HEK293T (cell line): ENCODE measurements at places on chromosomes 4 and X.

- DNase-seq: no peak
Measured at GRCh38 chr4:12712648-12713339, 771.3 kb downstream of the RAB28 start.

DNA sequence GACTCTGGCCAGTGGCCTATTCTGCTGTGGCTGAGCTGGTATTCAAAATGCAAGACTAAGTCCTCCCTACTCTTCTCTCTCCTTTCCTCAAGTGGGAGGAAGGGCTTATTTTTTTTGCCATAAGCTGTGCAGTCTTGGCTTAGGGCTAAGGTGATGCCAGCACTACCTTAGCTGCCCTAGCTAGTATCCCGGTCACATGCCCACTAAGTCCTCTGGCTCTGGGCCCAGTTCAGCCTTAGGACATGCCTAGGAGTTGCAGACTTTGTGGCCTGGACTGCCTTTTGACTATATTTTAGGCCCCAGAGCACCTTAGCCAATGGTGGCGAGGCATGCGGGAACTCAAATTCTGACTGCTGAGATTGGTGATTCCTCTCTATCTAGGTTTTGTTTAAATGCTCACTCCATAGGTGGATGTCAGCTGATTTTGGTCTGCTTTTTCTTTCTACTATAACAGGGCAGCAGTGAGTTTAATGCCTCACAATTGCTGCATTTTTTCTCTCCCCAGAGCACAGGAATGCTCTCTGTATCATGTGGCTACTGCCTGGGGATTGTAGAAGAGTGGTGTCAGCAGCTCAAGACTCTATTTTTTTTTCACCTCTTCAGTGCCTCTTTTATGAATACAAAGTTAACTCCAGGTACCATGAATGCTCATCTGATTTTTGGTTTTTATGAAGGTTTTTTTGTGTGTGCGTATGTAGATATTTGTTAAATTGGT, 472.9 kb upstream of the GRID2 start:
- DNase-seq: no peak

DNA sequence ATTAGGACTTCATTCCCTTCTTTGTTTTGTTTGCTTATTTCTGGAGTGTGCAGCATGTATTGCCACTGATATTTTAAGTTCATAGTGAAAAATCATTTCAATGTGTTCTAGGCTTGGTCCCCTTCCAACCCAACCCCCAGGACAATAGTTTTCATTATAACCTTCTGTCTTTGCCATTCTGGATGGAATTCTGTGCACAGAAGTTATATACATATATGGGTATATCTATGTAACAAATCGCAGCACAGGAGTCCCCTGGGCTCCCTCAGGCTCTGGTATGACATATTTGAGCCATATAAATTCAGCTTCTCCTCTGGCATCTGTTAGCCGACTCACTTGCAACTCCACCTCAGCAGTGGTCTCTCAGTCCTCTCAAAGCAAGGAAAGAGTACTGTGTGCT, at the start of gene TNMD:
Gene TNMD (plus strand): TSS at position 326 of the 400 bp plus-strand sequence. CDS start 83 bp downstream, outside the sequence.
- no peak for DNase-seq

DNA sequence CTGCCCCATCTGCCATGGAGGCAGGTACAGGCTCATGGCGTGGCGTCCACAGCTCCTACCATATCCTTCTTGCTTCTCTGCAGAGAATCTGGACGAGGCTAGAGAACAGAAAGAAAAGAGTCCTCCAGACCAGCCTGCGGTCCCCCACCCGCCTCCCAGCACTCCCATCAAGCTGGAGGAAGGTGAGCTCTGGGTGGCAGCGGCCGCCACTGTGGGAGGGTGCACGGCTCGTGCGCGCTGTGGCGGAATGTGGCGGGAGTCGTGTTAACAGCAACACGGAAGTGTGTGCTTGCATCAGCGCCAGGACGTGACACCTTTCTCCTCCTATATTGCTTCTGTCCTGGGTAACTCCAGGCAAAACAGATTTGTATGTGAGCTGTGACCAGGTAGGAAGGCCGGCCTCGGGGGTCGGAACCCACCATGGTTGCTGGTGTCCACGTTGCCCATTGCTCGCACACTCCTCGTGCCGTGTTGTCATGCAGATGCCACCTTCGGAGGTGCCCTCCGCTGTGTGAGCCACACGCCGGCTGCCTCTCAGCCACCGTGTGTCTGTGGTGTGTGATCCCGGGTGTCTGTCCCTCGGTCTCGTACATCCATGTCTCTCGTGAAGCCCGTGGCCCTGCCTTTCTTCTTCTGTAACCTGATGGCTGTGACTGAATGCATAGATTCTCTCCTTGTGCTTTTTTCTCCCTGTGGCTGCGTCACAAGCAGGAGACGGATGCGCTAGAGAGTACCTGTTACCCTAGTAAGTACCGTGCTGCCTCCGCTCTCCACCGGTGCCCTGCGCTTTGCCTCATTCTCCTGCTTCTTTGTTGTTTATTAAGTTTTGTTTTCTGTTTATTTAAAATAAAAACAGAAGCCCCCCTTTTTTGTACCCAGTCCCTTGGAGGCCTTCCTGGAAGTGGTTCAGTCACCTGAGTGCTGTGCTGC, 37.0 kb downstream of the NOP14 start:
- no peak for DNase-seq

DNA sequence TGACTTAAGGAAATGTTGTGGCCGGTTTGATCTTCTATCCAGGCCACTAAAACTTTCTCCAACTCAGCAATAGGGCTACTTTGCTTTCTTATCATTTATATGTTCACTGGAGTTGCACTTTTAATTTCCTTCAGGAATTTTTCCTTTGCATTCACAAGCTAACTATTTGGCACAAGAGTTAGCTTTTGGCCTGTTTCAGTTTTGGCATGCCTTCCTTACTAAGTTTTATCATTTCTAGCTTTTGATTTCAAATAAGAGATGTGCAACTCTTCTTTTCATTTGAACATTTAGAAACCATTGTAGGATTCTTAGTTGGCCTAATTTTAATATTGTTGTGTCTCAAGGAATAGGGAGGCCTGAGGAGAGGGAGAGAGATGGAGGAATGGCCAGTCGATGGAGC, 79.8 kb upstream of the TLL1 start:
- no peak for DNase-seq

GRCh38 chr4:85151786-85152185, 185.3 kb upstream of the WDFY3 start:
- no peak for DNase-seq

GRCh38 chr4:105272002-105272401, 125.3 kb downstream of the TET2 start:
- no peak for DNase-seq

GRCh38 chr4:6381571-6382123, 90.8 kb downstream of the PPP2R2C start:
- DNase-seq: no peak

DNA sequence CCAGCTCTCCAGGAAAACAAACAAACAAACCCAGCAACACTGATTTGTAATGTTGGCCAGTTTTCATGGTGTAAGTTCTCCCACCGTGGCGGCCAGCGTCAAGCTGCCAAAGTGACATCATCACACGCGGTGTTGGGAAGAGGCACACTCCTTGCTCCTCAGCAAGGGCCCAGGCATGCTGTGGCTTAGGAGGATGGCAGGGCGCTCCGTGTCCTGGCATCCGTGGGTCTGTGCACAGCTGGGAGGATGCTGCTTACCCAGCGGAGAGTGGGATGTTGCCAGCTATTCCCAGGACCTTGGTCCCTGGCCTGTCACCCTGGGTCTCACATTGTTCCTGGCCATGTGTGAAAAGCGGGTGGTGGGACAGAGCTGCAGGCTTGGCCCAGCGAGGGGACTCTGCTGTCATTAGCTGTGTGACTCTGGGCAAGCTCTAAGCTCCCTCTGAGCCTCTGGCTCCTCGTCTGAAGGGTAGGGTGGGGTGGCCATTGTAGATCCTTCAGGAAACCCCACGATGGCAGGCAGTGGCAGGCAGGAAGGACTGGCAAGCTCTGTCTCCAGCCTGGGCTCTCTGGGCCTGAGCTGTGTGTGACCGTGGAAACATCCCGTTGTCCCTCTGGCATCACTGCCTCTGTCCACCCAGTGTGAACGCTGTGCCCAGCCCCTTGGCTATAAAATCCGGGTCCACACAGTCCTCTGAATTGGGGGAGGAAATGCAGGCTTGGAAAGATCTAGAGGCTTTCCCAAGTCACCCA, 10.8 kb downstream of the PSAPL1 start:
- DNase-seq: no peak

GRCh38 chrX:153902385-153902784, 2.1 kb upstream of the AVPR2 start:
- DNase-seq: no peak

DNA sequence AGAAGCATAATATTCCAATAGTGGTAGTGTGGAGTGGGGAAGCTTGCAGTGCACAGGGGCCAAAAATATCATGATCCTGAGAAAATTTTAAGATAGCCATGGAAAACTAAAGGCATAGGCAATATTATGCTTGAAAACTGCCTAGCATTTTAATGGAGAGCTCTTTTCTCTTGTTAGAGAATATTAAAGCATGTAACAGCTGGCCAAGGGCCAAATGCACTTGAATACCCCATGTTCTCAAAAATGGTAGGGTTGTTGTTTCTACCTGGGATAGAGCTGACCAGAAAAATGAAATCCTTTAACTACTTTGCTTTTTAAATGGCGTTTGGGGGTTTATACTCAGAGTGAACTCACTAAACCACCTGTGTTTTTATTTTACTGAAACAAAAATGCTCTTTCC, 739.6 kb upstream of the SLIT2 start:
- DNase-seq: no peak

GRCh38 chr4:39706741-39707511, 9.0 kb downstream of the UBE2K start:
- no peak for DNase-seq

- no peak for DNase-seq
Measured at GRCh38 chr4:133887723-133888122, 313.9 kb downstream of the PABPC4L start.

DNA sequence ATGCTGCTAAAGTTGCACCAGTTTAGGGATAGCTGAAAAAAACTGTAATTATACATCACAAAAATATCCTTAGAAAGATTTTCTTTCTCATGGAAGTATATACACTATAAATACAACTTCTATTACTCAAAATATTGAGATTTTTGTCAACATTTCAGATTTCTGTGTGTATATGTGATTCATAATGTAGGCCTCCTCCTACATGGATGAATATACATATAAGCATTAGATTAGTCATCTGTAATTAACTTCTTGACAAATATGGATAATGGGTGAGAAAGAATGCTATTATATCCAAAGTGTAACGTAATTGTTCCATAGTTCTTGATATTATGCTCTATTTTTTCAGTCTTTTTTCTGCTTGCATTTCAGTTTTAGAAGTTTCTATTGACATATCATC, 124.9 kb downstream of the CBLL2 start:
- DNase-seq: no peak

DNA sequence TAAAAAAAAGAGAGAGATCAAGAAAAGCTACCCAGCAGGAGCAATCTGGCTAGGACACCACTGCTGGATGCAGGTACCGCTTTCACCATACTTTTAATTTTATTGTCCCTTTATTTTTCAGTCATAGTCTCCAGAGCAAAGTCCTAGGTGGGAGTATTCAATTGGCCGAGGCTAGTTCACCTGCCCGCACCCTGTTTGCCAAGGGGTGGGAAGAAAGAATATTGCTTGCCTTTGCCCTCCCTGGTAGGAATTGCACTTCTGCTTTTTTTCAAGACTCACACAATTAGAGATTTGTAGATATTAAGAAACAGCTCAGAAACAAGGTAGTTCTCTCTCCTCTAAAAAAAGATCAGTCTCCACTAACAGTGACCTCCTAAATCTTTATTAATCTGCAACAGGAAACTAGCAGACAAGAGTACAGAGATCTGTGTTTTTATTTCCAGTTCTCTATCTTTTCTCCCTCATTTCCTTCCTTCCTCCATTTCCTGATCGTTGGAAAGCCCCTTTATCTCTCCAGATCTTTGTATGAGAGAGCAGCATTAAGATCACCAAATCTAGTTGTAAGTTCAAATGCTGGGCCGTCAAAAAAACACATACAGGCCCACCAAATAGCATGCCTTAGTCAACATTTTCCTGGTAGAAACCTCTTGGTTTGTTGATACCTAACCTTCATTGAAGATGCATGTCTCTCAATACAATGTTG, 9.4 kb upstream of the RPGR start:
- DNase-seq: no peak

DNA sequence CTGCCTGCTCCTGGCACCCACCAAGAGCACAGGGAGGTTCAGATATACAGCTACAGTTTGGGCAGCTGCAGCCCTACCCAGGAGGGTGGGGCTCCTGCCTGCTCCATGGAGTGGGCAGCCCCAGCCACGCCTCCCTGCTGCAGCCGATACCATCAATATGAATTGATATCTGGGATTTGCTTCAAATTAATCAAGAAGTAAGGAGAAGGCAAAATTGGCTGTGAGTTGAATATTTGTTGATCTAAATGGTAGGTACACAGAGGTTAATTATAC, 31.2 kb upstream of the ZNF280C start:
- DNase-seq: no peak

- no peak for DNase-seq
Measured at GRCh38 chr4:105631818-105632400, 76.6 kb downstream of the INTS12 start.

DNA sequence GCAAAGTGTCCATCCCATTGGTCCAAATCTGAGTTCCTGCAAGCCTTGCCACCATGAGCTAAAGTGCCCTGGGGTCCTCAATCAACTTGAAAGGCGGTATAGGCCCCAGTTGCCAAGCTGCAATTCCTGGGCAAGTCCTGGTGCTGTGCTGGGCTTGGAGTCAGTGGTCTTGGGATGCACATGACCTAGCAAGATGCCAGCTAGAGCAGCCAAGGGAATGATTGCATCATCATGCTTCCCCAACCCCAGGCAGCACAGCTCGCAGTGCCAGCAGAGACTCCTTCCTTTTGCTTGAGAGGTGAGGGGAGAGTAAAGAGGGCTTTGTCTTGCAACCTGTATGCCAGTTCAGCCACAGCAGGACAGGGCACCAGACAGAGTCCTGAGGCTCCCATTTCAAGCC, 50.5 kb downstream of the KCNIP4 start:
- DNase-seq: no peak

GRCh38 chr4:127783026-127783769, 1.1 kb downstream of the HSPA4L start:
- peak; percentile 59 for DNase-seq

GRCh38 chrX:143536176-143536575, 18.9 kb upstream of the SPANXN3 start:
- no peak for DNase-seq

DNA sequence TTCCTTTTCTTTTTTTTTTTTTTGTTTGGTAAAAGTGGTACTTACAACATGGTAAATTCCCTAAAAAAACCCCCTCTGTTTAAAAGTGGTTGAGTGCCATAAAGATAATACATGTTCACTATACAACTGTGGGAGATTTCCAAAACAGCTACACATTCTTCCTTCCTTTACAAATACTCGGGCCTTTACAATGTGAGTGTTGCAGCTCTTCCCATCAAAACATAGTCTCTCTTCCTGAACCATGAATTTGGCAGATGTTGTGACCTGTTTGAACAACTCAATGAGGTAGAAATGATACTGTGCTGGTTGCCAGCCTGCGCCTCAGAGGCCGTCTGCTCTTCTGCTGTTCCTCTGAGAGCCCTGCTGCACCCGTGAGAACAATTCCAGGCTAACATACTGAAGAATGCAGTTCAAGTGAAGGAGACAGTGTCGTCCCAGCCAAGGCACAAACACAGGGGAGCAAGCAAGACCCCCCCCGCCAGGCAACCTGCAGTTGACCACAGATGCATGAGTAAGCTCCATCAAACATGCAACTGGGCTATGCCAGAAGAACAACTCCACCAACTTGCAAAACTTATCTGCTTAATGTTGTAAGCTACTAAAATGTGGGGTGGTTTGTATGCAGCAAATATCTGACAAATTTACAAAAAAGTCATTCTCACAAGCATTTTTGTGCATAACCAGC, 645.0 kb downstream of the PCDH7 start:
- DNase-seq: no peak

- DNase-seq: no peak
Measured at GRCh38 chr4:108681321-108681809, 31.0 kb downstream of the OSTC start.
